Activated naive CD4-positive, alpha-beta T cell (primary cell): ENCODE measurements at places on chromosomes 3 and 15.

- no peak for DNase-seq
Observed at GRCh38 chr3:151346292-151346691, 16.9 kb upstream of the P2RY13 start.

DNA sequence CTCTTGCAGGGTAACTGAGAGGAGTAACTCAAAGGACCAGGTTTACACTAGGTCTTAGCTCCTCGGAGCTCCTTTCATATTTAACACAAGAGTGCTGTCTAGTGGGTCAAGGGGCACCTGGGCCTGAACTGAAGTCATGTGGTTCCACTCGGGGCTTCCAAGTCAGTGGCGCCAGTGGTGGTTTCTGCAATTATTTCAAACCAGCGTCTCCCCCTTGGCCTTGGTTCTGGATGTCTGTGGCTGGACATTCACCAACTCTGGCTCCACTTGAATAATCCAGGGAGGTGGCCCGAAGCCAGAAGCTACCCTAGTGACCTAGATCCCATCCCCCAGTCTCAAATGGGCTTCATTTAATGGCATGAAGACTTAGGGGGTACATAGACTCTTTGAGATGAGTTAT, 144.3 kb upstream of the ADAMTS9 start:
- no peak for DNase-seq

DNA sequence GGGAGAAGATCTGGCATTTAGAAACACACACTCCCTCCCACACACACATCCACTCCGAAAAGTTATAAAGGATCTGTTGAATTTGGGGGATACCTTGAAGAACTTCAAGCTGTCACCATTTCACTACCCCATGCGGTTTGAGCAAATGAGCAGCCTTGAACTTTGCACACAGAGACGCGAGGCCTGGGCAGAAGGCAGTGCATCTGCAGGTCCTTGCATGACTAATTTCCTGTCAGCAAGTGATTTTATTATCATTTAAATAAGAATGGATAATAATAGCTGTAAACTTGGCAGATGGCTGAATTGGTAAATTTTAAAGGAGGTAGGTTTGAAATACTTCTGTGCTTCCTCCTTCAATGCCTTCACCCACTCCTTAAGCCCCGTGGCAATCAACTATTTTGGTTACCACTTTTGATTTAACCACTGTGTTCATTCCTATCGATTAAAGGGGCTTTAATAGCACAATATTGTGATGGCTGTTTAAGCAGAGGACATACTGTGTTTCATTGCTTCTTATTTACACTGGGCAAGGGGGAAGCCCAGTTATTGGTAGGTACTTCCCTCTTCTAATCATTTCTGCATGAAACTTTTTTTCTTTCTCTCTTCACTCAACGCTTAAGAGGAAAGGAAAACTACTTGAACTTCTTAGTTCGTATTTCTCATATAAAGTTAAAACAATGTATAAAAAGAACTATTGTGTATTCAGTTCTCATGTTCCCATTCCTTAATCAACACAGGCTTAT, 108.1 kb downstream of the ROBO2 start:
- DNase-seq, result no peak

DNA sequence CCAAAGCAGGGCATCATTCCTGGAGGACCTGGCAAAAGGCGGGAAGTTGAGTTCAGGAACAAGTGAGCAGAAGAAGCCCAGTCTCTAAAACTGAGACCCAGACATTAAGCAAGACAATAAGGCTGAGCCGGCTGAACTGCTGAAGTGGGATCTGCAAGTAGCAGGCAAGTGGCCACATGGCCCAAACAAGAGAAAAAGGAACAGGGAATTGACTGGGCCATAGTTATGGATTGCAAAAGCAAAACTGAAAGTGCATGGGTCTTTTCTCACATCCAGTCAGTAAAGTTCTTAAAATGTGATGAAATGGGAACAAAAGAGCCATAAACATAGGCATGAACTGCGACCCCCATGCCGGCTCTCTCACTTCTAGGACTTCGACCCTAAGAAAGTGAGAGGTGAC, 101.2 kb downstream of the SCN11A start:
- no peak for DNase-seq

DNA sequence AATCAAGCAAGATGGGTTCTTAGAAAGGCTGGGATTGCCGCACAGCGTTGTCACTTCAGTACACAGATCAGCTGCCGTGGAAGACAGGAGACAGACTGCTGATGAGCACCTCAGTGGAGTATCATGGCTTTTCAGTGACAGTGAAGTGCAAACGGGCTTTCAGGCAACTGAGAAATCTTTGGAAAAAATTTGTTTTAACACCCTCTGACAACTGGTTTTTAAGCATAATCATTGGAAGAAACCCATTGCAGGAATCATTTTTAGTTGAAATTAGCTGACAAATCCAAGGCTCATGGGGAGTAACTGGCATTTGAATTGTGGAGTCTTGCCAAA, 418.8 kb downstream of the OTOL1 start:
- no peak for DNase-seq

GRCh38 chr15:95709959-95710695, 620.4 kb upstream of the NR2F2 start:
- no peak for DNase-seq

- DNase-seq, result no peak
Observed at GRCh38 chr3:194100856-194101390, 35.0 kb upstream of the HES1 start.

GRCh38 chr3:16470590-16470989, 42.9 kb downstream of the RFTN1 start:
- no peak for DNase-seq

DNA sequence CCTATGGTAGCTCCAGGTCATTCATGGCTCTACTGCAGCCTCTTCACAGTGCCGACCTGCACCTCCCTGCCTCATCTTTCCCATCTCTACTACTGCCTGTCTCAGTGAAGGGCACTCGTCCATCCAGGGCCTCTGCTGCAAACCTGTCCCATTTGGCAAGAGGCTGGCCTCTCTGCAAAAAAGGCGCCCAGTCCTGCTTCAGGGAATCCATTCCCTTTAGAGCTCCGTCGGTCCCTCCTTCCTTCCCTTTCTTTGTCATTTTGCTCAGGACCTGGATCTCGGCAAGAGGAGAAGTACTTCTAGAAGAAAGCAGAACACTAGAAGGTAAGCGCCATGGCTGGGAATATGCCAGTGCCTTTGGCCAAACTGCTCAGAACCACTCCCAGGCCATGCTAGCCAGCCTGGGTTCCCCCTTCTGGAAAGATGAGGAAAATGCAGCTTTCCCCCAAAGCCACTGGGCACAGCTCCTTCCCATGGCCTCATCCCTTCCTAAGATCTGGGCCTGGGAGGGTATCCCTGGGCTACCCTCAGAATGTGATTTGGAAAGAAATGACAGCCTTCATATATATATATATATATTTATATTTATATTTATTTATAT, 6.4 kb upstream of the ISL2 start:
- DNase-seq, result no peak

GRCh38 chr3:78659386-78659987, 1108.3 kb downstream of the ROBO1 start:
- DNase-seq, result no peak

- no peak for DNase-seq
Observed at GRCh38 chr3:37987751-37988179, 2.8 kb upstream of the VILL start.

DNA sequence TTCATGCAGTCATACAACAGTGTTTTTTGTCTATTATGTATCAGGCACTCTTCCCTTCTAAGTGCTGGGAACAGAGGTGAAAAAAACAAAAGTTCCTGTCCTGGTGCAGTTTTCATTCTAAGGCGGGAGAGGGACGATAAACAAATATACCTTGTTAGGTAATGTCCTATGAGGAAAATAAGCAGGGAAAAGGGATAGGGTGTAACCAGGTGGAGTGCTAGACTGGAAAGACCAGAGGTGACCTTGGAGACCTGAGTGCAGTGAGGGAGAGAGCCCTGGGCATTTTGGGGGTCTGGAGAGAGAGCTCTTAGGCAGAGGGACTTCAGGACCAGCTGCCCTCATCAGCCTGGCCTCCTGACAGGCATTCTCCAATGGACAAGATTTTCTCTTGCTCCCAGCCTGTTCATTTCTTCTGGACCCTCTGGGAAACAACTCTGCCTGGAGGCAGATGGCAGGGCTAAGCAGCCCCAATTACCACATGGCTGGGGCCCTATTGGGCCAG, 97.2 kb upstream of the TJP1 start:
- no peak for DNase-seq

DNA sequence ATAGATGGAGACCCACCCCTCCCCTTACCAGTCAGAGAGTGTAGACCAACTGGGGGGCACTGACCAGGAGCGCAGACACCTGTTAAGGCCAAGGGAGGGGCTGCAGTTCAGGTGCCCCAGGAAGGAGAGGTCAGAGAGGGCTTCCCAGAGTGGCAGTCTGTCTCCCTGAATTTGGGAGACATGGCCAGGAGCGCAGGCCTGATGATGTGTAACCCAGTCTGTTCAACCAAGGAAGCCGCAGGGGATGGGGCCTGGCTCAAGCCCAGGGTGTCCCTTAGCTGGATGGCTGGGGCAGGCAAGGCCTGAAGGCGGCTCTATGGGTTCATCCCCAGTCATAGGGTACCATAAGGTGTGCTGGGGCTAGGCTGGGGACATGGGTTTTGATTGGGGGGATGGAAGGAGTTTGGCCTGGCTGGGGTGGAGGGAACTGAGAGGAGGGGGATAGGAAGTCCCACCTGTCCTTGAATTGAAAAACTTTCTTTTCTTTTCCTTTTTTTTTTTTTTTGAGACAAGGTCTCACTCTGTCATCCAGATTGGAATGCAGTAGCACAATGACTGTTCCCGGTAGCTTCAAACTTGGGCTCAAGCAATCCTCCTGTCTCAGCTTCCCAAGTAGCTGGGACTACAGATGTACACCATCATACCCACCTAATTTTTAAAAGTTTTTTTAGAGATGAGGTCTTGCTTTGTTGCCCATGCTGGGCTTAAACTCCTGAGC, 75.7 kb downstream of the SMAD6 start:
- no peak for DNase-seq

DNA sequence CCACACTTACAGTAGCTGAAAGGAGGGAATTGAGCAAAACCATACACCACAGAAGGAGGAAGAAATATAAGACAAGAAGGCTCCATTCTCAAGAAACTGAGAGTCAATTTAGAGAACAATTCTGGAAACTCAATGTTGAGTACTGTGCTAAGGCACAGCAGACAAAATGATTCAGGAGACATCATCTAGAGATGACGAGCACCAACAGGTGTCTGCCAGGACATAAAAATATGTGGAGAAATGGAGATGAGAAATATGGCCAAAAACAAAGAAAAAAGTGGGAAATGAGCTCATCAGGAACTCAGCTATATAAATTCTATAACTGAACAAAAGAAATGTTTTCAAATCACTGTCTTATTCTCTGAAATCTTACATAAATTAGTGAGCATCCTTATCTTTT, 343.7 kb downstream of the ERC2 start:
- DNase-seq, result no peak

GRCh38 chr15:45670511-45670910, 35.7 kb downstream of the SQOR start:
- no peak for DNase-seq
